RKO (cell line): ENCODE measurements at places on chromosomes 12 and 14.
A peak's percentile ranks its signal among the peaks of the same experiment; 100 is the strongest.

GRCh38 chr14:76595266-76595665, 166.0 kb upstream of the VASH1 start:
- no peak for DNase-seq

GRCh38 chr14:64830961-64831360, 48.7 kb downstream of the SPTB start:
- DNase-seq = no peak

GRCh38 chr12:24268663-24269186, 319.3 kb upstream of the SOX5 start:
- peak; percentile 7 for DNase-seq

DNA sequence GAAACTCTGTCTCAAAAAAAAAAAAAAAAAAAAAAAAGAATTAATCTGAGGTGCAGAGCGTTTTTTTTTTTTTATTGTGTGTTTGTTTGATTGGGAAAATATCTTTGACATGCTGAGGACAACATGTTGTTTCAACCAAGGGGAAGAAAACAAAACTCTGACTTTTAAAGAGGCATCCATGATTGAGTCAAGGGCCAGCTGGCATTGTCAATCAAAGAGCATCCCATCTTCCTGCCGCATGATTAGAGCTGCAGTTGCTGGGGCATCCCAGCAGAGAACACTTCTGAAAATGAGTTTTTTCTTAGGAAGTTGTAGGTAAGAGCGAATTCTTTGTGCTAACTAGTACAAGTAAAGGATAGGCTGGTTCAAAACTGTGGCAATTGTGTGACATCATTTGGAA, 200.9 kb upstream of the DAAM1 start:
- no peak for DNase-seq

DNA sequence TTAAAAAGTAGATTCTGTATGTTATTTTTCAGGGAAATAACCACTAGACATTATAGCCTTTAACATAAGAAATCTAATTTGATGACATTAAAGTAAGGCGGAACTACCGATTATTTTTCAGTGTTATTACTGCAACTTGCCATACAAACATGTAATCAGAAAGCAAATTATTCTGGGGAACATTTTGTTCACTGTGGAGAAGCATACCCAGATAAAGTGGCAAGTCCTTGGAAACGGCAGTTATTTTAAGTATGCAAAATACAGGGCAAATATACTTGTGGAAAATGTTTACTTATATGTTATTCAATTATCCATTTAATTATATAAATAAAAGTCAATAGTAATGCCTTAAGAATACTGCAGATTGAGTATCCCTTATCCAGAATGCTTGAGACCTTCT, 71.9 kb downstream of the FERMT2 start:
- DNase-seq = no peak

- no peak for DNase-seq
Observed at GRCh38 chr14:68164711-68165113, 345.1 kb downstream of the RAD51B start.

- no peak for DNase-seq
Observed at GRCh38 chr12:112807452-112807851, 15.9 kb downstream of the RPH3A start.

GRCh38 chr12:123022846-123023245, 42.4 kb downstream of the ARL6IP4 start:
- DNase-seq = no peak

GRCh38 chr14:22518073-22518472, 71.0 kb downstream of the DAD1 start:
- DNase-seq = no peak

DNA sequence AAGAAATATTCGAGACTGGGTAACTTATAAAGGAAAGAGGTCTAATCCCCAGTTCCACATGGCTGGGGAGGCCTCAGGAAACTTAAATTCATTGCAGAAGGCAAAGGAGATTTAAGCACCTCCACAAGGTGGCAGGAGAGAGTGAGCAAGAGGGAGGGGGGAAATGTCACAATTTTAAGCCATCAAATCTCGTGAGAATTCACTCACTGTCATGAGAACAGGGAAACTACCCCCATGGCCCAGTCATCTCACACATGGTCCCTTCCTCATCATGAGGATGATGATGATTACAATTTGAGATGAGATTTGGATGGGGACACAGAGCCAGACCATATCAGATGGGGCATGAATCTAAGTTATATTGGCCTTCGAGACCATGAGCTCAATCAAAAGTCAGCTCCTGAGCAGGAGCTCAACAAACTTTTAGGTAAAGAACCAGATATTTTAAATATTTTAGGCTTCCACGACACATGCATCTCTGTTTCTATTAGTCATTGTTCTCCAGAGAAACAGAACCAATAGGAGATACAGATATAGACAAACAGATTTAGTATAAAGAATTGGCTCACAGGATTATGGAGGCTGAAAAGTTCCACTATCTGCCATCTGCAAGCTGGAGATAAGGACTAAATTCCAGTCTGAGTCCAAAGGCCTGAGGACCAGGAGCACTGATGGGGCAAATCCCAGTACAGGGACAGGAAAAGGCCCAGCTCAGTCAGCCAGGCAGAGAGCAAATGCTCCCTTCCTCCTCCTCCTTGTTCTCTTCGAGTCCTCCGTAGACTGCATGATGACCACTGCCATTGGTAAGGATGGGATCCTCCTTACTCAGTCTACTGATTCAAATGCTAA, 24.9 kb downstream of the DGLUCY start:
- DNase-seq = peak; percentile 42

DNA sequence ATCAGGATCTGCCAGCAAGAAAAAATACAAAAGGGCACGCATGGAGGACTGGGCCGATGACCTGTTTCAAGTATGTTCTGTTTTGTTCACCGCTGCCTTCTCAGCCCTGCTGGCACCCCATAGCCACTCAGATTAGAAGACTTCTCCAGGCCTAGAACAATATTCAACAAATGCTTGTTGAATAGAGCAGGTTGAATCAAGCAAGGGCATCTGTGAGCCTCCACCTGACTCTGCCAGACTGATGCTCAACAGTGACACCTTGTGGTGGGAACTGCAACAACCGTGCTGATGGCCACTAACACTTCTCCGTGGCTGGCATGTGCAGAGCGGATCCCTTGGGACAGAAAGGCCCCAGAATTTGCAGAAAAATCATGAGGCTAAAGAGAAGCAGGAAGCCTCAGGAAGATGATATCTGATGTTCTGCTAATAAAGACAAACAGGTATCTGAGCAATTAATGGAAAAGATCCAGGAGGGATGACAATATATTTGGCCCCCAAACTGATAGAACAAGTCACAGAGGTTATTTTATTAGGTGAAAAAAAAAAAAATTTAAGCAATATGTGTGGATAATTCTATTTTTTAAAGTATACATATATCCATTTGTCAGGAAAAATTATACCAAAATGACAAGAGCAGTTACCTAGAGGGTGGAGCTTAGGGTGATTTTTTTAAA, 114.3 kb downstream of the KSR2 start:
- peak; percentile 68 for DNase-seq

DNA sequence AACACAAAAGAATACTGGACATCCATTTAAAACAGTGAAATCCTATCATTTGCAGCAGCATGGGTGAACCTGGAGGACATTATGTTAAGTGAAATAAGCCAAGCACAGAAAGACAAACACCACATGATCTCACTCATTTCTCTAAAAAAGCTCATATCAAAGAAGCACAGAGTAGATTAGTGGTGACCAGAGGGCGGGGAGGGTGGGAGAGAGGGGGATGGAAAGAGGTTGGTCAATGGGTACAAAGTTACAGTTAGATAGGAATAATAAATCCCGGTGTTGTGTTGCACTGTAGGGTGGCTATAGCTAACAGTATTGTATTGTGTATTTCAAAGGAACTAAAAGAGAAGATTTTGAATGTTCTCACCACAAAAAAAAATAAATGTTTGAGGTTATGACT, 52.4 kb downstream of the DUSP6 start:
- no peak for DNase-seq

DNA sequence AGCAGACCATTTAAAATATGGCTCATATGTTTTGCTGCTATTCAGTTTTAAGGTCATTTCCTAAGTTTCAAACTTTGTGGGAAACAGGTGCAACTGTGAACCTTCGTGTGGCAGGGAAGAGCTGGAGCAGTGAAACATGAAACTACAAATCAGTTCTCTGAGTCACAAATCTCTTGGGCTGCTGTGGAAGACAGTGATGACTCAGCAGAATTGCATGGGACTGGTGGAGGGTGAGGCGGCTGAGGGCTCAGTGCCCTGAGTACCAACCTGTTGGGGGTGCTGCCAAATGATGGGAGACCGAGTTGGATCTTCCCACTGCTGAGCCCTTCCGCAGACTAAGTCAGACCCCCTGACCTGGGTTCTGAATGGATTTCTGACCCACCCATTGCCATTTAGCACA, 8.4 kb upstream of the CALM1 start:
- DNase-seq = peak; percentile 87

DNA sequence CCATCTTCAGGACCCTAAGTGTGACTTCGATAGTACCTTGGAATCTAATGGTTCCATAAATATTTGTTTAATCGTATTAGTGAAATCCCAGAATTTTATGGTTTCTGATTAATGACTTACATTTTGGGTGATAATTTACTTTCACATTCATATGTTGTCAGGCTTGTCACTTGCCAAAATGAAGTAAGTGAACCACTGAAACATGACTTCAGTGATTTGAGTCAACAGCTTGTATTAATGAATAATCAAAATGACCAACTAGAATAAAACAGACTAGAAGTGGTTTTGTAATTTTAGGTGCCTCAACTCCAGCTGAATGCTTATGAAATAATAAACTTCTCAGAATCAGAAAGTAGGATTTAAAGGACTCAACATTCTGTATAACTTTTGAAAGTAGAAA, 517.1 kb downstream of the PRKD1 start:
- DNase-seq = no peak

GRCh38 chr12:32609966-32610365, 69.1 kb upstream of the DNM1L start:
- DNase-seq = no peak

- DNase-seq = no peak
Observed at GRCh38 chr12:52495389-52495788, 2.3 kb upstream of the KRT6A start.

GRCh38 chr12:122836027-122836921, 1.0 kb downstream of the HIP1R start:
- peak; percentile 72 for DNase-seq

GRCh38 chr14:23398348-23398747, 9.7 kb downstream of the MYH6 start:
- no peak for DNase-seq

DNA sequence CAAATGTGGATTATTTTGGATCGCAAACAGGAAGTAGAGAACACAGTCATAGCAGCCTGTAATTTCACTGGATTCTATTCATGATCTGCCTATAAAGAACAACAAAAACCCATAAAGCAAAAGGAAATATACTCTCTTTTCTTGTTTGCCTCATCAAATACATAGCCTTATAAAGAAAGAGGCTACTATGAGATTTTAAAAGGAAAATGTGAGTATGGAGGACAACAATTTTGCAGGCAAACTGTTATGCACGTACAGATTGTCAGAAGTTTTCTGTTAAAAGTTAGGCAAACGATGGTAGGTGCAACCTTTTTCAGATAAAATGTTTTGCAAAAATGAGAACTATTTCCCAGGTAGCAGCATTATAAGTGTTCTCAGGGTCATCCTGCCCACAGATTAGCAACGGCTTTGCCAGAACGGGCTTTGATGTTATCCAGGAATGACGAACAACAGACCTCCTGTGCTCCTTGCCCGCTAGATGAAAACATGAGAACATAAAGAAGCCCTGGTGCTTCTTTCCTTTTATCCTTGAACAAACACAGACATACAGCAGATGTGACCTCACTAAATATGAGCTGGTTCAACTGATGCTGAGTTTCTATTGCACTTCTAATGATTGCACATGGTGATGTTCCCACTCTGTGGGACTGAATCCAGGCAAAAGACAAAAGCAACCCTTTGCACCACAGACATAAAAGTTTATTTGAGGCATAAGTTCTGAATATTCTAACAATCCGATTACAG, 88.1 kb downstream of the ITPR2 start:
- no peak for DNase-seq

- no peak for DNase-seq
Observed at GRCh38 chr14:59362513-59362912, 102.7 kb downstream of the GPR135 start.

DNA sequence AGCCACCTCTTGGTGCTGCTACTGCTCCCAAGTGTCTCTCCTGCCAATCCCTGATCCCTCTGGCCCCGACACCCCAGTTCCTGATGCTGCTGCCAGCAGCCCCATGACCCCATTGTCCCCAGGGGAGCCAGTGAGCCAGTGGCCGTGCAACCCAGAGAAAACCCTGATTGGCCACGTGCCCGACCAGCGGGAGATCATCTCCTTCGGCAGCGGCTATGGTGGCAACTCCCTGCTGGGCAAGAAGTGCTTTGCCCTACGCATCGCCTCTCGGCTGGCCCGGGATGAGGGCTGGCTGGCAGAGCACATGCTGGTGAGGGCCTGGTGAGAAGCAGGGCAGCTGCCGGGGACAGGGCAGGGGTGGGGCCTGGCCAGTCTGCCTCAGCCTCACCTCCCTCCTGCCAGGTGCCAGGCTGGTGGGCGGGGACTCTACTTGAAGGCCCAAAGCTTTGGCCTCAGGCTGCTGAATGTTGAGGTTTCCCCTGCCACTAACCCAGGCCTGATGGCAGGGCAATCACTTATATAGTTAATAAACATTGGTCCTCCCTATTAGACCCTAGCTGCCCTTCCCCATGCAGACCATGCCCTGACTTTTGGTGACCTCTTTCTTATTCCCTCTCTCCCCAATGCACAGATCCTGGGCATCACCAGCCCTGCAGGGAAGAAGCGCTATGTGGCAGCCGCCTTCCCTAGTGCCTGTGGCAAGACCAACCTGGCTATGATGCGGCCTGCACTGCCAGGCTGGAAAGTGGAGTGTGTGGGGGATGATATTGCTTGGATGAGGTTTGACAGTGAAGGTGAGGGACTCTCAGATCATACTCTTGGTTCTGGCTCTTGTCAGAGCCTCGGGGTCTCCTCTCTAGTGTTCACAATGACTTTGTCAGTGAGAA, 5.1 kb downstream of the PCK2 start:
- no peak for DNase-seq

DNA sequence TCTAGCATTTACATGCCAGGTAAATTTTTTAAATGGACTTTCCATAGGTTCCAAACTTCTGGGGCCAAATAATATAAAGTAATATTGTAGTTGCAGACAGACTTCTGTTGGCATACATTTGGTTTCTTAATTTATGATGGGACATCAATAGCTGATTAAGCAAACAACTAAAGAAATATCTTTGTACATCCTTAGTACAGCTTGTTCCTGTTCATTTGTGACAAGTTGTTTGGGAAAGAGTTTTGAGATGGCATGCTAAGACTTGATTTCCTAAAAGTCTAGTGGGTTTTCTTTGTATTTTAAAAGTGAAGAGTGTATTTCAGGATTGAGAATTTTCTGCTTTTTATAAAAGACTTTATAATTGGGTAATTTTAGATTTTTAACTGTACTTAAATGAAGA, 41.0 kb downstream of the CCDC91 start:
- no peak for DNase-seq

- no peak for DNase-seq
Observed at GRCh38 chr14:91419044-91419397, 1.4 kb upstream of the CCDC88C start.

DNA sequence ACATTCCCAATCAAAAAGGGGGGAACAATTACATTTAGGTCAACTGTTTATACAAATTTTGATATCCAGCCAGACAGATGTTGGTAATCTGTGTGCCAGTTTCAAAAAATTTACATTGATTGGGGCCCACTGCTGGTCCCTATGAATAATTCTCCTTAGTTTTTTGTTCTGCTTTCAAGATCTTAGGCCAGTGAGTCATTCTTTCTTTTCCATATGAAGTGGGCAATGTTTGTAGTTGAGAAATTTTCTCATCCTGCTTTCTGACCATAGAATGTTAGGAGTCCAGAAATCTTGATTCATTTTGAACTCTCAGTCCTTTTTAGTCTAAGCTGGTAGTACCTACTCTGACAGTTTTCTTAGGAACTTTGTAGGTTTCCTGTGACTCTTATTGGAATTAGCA, 244.3 kb downstream of the DIO2 start:
- DNase-seq = no peak
